ENCODE measurements at places on chromosomes 11 and 22.
A peak's percentile ranks its signal among the peaks of the same experiment; 100 is the strongest.

DNA sequence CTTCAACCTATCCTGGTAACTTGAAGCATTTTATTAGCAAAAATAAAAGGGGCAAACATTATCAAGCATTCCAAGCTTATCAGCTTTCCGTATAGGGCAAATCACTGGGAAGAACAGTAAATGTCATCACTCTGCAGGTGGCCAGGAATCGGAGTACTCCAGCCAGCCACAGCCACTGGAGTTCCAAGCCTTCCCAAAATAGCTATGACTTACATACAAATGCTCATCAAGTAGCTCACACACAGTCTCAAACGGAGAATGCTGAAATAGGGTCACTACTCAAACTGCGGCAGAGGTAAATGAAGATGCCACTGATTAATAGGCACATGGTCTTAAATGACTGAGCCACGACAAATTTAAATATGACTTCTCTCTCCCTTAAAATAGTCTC is 2.1 kb downstream of the USP28 start:
- no peak for DNase-seq

GRCh38 chr11:75816561-75817239 is 1.7 kb downstream of the UVRAG start:
- no peak for DNase-seq

DNA sequence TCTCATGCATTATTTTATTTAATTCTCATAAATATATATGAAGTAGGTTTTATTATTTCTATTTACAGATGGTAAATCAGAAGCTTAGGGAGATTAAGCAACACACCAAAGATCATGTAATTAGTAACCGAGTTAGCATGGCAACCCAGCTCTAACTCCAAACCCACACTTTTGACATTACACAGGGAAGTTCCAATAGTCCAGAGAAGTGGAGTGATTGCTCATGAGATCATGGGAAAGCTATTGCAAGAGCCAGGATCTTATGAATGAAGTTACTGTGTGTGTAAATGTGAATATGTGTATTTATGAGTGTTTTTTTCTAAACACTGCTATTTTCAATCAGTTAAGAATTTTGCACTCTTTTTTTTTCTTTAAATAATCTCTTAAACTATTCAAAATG is 225.8 kb upstream of the KIRREL3 start:
- DNase-seq: no peak

GRCh38 chr11:20672575-20672974 is 3.2 kb downstream of the NELL1 start:
- no peak for DNase-seq

GRCh38 chr11:118572981-118573550 is 857 bp downstream of the ARCN1 start:
- no peak for DNase-seq

- no peak for DNase-seq
Measured at GRCh38 chr11:120041625-120042024, 96.3 kb downstream of the TRIM29 start.

DNA sequence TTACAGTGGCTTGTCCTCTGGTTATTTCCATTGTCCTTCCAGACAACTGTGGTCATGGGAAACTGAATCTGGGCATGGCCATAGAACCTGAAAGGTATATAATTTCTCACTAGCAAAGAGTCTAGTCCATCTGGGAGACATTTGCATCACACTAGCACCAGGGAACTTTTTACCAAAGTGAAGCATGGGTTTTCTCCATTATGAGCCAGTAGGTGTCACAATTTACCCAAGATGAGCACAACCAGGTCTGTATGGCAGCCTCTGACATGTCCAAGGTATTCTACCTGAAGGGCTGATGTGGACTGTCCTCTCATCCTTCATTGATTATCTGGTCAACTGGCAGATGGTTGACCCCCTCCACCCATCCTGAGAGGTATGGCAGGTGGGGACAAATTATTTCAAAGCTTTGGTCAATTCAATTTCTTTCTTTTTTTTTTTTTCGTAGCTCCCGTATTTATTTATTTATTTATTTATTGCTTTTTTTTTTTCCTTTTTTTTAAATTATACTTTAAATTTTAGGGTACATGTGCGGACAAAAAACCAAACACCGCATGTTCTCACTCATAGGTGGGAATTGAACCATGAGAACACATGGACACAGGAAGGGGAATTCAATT is 425.9 kb downstream of the TMEM135 start:
- no peak for DNase-seq

DNA sequence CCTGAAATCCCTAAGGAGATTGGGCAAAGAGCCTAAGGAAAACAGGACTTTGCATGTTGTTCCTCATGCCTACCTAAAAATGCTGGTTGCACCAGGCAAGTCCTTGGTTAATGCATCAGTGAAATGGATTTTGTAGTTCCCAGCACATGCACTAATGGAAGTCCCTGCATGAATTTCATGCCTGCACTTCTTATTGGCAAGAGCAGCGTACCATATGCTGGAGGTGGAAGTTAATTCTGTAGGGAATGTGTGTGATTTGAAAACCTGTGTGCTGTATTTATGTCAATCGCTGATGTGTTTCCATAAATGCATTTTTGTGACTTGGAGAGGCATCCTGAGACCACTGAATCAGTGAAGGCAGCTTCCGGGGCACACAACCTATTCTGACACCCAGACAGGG is 140.3 kb upstream of the MTNR1B start:
- no peak for DNase-seq

GRCh38 chr11:112922606-112923005 is 38.6 kb upstream of the NCAM1 start:
- DNase-seq: no peak

DNA sequence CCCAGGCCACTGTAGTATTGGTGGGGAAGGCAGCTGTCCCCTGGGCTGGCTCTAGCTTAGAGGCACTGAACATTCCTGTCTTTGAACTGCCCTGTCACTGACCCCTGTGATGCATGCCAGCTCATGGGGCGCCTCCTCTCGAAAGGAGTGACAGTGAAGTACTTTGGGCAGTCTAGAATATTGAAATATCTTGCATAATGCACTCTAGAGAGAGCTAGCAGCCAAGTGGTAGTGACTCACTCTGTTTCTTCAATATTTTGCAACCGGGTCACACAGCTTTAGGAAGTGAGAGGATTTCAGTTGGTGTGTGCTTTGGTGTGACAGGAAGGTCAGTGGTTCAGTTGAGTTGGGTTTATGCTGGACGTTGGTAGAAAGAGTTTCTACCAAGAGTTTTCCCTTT is 35.5 kb upstream of the ST14 start:
- DNase-seq: no peak

DNA sequence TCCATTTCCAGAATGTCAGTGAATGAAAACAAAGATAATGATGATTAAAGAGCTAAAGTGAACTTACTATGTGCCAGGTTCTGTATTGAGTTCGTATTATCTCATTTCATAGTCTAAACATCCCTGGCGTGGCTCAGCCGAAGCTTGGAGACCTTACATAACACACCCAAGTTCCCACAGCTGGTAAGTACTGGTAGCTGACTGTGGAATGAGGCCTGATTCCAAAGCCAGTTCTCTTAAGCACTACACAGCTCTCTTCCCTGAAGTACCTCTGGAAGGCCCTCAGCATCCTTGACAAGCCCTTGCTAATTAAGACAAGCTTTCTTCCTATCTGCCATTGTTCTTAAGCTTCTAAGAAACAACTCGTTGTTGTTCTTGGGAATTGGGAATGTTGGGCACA is 28.6 kb upstream of the NCAM1 start:
- DNase-seq: no peak

GRCh38 chr22:40593460-40594273 is 42.9 kb downstream of the MRTFA start:
- no peak for DNase-seq

- no peak for DNase-seq
Measured at GRCh38 chr22:40211476-40212054, 33.8 kb downstream of the TNRC6B start.

DNA sequence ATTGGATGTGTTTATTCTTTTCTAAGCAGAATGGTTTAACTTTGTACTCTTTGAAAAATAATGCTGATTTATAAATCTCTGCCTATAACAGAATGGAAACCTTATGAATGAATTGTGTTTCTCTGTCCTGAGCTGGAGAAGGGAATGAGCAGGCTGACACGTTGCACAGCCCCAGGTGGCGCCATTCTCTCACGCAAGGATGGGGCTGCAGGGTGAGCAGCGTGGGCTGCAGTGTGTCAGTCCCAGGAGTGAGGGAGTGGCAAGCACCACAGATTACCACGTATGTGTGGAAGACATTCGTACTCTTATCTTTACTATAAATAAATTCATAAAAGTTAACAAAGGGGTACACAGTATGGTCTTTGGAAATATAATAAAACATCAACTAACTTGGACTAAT is 33.4 kb downstream of the FDX1 start:
- no peak for DNase-seq

DNA sequence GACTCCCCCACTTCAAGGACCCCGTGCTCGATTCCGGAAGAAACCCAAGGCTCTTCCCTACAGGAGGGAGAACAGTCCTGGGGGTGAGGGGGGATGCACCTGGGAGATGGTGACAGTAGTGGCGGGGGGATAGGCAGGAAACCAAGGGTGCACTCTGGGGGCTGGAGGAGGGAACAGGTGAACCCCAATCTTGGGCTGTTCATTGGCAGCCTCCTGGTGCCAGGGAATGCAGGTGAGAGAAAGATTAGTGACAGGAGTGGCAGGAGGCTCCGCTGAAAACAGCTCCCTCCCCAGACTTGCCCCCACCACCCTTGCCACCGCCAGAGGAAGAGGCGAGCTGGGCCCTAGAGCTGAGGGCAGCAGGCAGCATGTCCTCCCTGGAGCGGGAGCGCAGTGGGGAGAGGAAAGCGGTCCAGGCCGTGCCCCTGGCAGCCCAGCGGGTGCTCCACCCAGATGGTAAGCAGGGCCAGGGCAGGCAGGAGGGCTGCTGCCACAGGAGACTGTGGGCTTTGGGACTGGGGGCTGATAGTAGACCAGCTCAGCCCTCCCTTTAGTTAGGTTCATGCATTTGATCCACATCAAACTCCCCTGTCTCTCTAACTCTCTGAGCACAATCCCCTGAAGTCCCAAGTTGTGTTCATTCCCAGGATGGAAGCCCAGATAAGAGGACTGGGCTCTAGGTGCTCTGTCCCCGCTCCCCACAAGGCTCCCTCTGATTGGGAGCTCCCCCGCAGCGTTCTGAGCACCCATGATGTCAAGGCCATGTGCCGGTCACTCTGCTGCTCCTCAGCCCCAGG is 14.5 kb downstream of the ROBO3 start:
- no peak for DNase-seq

DNA sequence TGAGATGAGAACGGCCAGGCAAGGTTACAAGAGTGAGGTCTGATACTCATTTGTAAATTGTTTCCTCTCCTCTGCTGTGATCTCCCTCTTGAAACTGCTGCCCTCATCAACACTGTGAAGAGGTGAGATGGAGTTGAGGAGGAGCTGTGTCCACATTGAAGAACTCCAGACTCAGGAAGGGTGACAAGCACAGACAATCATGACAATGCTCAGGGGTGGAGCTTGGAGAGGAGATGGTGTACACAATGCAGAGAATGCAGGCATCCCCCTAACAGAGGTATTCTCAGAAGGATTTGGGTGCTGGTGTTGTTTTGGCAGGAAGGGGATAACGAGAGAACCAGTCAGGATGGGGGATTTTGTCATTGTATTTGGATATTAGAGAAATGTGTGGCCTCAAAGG is 21.5 kb upstream of the MMP7 start:
- no peak for DNase-seq

DNA sequence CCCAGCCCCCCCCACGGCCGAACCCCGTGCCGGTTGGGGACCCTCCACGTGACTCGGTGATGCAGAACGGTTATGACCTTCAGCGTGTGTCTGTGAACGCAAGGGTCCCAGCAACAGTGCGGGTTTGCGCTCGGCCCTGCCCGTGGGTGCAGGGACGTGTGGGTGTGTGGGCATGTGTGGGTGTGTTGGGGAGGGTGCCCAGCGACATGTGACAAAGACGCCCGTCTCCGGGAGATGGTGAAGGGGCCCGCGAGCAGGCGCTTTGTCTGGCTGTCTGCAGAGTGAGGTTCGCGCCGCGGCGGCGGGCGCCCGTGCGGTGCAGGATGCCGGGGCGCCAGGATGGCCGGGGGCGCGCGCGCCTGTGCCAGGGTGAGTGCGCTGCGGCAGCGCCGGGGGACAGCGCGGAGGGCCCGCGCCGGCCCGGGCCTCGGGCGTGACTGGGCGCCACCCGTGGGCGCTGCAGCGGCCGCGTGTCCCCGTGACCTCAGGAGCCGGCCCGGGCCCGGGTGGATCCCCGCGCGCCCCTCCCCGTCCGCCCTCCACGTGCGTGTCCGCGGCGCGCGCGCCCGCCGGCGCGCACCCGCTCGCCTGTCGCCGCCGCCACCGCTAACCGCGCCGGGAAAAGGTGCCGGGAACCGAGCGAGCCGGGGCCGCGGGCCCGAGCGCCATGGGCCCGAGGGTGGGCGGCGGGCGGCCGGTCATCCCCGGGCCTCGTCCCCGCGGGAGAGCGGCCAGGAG is at the start of gene LRFN4:
LRFN4 (plus strand) TSS at position 569 of the 738 bp plus-strand sequence. CDS start 681 bp downstream, outside the sequence.
- peak; percentile 50 for DNase-seq

DNA sequence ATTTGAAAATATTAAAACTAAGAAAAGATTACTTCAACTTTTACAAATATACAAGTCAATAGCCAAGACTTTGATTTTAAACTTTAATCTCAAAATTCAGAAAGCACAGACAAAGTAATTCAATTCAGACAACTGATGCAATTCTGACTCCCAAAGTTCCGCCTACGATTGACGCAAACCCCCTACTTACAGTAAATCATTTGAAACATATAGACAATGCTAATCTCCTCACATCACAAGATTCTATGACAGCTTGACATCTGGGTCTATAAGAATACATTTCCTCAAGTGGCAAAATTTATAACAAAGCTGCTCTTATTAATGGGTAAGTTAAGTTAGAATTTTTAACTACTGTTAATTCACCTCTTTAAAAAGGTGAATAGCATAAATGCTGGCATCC is 75.2 kb downstream of the GUCY1A2 start:
- no peak for DNase-seq

DNA sequence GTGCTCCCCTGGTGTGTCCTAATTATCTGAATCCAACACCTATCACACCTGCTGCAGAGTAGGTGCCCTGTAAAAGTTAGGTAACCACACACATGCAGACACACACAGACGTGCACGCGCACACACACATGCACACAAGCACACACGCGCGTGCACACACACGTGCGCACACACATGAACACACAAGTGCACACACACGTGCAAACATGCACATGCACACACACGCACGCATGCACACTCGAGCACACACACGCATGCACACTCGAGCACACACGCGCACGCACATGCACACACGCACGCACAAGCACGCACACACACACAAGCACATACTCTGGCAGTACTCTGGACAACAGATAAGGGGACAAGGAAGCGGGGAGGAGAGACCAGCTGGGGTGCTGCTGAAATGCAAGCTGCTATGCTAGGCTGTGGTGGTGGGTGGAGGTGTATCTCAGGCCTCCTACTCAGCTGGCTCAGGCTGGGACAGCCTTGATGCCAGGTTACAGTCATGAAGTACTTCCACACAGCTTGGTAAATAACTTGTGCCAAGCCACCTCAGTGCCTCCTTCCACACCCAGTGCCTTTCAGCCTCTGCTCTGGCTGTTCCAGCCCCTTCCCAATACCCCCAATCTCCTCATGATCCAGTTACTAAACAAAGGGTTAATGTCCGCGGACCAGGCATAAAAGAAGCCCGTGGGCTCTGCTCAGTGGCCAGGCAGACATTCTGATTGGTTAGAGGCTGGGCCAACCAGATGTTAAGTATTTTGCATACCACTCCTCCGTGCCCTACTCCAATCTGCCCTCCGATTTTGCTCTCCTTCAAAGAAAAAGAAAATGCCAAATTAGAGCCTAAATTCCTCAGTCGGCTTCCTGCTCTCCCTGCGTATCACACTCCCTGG is 374.1 kb downstream of the TENM4 start:
- no peak for DNase-seq

- no peak for DNase-seq
Measured at GRCh38 chr11:59765068-59765735, 10.0 kb downstream of the STX3 start.

GRCh38 chr22:47370448-47371262 is 608.2 kb downstream of the TBC1D22A start:
- DNase-seq: no peak
